ENCODE measurements at places on chromosomes 3 and 15.
A peak's percentile ranks its signal among the peaks of the same experiment; 100 is the strongest.

- DNase-seq = peak; percentile 2
Observed at GRCh38 chr3:95460274-95460673, 1354.1 kb upstream of the EPHA6 start.

- peak; percentile 60 for DNase-seq
Observed at GRCh38 chr3:38029400-38030125, at the start of gene PLCD1. Gene PLCD1 (minus strand): TSS chr3:38029642. CDS start chr3:38029539, 103 bp downstream.

DNA sequence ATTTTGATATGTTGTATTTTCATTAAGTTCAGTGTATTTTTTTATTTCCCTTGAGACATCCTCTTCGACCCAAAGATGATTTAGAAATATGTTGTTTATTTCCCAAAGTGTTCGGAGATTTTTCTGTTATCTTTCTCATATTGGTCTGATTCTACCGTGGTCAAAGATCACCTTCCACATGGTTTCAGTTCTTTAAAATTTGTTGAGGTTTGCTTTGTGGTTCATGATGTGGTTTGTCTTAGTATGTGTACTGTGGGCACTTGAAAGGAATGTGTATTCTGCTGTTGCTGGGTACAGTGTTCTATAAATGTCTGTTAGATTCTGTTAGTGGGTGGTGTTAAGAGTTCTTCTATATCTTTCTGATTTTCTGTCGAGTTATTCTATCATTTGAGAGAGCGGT is 103.4 kb upstream of the FHIT start:
- DNase-seq = no peak

- no peak for DNase-seq
Observed at GRCh38 chr3:59133311-59133710, 83.5 kb upstream of the CFAP20DC start.

- DNase-seq = peak; percentile 74
Observed at GRCh38 chr3:57951066-57951882, 56.9 kb upstream of the FLNB start.

GRCh38 chr15:79099692-79100091 is 9.1 kb upstream of the RASGRF1 start:
- no peak for DNase-seq

- DNase-seq = no peak
Observed at GRCh38 chr3:175410251-175410650, 551.1 kb downstream of the NAALADL2 start.

- DNase-seq = no peak
Observed at GRCh38 chr3:126307591-126308393, 49.4 kb downstream of the KLF15 start.

GRCh38 chr3:143464850-143465249 is 345.3 kb downstream of the CHST2 start:
- DNase-seq = no peak

- no peak for DNase-seq
Observed at GRCh38 chr3:126456766-126457388, 18.8 kb downstream of the ZXDC start.

DNA sequence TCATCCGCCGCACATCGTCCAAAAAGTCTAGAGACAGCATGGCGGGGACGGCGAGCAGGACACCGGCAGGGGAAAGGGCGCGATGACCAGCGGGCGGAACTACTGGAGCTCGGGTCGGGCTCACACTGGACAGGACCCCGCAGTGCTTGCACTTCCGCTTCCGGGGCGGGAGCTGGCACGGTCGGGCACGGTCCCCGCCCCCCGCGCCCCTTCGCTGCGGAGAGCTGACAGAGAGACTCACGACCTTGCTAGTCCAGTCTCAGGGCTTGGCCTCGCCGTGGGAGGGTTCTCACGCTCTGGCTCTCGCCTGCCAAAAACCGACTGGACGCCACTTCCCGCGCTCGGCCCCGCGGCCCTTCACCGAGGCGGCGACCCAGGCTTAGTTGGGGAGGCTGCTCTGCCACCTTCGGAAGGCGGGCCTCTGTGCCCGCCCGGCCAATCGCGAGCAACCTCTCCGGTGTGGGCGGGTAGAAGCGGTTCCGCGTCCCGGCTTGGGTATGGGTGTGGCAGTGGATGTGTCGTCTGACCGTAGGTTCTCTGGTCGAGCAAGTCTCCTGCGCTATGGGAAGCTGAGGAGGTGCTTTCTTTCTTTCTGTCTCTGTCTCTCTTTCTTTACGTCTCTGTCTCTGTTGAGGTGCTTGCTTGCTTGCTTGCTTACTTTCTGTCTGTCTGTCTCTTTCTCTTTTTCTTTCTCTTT is at the start of gene SEC11A:
TSS of gene SEC11A (minus strand) at position 104 of the 697 bp plus-strand sequence. CDS start at position 40, 64 bp downstream.
- DNase-seq = peak; percentile 94

DNA sequence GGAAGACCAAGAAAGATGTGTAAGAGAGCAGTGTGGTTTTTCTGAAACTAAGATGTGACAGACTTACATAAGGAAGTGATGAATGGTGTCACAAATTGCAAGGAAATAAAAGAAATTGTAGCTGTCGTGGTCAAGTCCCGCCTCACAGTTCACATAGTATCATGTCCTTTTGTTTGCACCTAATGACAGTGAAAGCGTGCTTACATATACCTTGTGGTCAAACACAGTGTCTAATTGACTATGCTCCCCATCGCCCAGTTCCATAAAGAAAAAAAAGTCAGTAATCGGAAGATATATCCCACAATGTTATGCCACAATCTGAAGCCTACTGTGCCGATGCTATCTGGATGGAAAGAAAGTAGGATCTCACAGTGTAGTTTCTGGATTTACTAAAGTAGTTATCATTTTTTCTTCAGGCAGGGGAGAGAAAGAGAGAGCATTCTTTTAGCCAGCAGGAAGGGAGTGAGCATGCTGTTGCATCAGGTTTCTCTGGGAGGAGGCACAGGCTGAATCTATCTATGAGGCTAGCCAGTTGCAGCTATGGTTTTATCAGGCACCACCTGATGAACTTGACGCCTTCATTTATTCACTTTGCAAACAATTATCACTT is 9.8 kb upstream of the PLSCR1 start:
- DNase-seq = no peak

- DNase-seq = no peak
Observed at GRCh38 chr3:65854606-65855304, 184.0 kb downstream of the MAGI1 start.

Measured in globus pallidus (tissue), 1 donor.